Stimulated activated CD8-positive, alpha-beta memory T cell treated with anti-CD3 and anti-CD28 coated beads, Interleukin-7, amount 100 ng/mL, for 1 hour (primary cell): ENCODE measurements at places on chromosomes 3 and 15.

DNA sequence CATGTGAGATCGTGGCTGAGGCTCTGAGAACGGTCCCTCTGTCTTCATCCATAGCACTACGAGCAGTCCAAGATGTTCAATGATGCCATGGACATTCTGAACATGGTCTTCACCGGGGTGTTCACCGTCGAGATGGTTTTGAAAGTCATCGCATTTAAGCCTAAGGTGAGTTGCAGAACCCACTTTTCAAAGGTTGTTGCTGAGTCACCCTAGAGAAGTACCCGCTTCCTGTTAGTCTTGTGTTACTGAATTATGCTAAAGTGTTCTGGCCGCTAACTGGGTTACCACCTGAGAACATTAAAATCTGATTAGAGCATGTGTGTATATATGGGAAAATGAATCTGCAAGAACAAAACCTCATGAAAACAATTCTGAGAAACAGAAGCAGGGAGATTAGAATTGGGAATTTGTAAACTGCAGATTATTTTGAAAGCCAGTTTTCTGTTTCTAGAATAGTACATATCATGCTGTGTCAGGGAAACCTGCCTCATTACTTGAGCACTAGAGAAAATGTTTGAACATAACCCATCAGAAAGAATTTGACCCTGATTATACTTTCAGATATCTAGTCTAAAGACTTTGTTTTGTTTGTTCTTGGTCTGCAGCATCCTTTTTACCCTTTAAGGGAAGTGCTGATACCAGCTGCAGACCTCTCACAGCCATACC, 92.6 kb downstream of the CHDH start:
- no peak for DNase-seq

DNA sequence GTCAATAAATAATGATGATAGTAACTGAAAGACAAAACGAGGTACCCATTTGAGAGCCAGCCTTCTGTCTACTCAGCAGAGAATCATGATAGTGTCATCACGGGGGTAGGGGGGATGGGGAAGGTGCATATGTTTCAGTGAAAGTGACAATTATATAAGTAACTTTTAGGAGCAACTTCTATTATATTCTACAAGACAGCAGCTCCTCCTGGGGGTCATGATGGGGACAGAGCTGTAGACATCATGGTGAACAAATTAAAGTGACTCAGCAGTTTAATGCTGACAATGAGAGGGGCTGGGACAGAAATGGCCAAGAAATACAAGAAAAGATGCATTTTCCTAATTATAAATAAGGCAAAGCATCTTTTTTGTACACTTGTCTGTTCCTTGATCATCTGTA, 11.8 kb downstream of the CAPN3 start:
- DNase-seq, result no peak

DNA sequence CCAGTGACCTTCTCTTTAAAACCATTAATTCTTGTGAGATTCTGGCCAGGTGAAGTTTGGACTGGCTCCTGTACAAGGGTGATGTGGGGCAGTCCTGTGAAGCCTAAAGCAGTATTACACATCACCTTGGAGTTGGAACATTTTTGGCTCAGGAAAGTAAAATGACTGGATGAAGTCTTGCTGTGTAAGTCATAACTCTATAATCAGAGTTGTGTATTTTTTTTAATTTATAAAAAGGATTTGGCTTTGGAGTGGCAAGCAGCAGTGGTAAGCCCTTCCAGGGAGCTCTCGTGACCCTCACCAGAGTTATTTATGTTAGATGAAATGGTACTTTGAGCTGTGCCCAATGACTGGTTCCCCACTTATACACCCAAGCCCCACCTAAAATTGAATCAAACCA, 331.2 kb upstream of the DCBLD2 start:
- no peak for DNase-seq

DNA sequence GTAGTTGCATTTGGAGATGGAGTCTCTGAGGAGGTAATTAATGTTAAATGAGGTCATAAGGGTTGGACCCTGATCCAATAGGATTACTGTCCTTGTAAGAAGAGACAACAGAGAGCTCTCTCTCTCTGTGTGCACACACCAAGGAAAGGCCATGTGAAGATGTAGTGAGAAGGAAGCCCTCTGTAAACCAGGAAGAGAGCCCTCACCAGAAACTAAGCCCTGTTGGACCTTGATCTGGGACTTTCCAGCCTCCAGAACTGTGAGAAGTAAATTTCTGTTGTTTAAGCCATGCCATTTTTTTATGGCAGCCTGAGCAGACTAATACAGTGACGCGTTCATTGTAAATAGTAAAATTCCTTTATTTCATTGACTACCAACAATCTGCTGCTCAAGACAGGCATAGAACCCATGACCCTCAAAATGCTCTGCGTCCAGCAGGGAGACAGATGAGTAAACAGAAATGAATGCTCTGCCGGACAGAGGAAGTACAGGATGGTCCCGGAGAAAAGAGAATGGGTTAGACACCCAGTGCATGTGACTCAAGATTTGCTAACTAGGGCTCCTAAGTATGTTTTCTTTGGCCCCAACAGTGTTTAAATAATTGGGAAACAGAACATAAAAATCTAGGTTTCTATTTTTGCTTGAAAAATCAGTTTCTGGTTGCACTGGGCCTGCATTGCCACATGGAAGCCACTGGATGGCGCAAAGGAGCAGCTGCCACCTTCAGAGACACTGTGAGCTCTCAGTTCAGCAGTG, 37.9 kb upstream of the TNFAIP8L3 start:
- no peak for DNase-seq

DNA sequence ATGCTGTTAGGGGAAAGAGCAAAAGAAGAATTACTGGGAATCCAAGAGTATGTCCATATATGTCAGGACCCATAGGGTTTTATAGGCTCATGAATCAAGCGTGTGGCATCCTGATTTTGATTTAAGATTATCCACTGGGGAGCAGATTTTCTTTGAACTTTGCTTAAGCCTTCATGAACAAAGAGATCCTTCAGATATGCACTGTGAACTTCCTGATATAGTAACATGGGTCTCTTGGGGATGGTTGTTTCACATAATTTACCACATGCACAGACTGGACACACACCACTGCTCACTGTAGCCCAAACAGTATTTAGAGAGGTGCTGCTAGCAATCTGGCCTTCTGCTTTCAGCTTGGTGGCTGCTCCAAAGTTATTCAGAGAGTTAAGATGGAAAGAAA, 200.9 kb upstream of the ZPLD1 start:
- no peak for DNase-seq

- DNase-seq, result no peak
Measured at GRCh38 chr3:110814170-110815007, 257.2 kb upstream of the NECTIN3 start.

GRCh38 chr3:69088063-69088462, 3.3 kb downstream of the ARL6IP5 start:
- DNase-seq, result no peak

GRCh38 chr3:175129571-175129970, 270.4 kb downstream of the NAALADL2 start:
- DNase-seq, result no peak

GRCh38 chr3:112736805-112737566, 96.0 kb upstream of the CCDC80 start:
- DNase-seq, result no peak
